ENCODE measurements at places on chromosomes 2 and 18. TPM values are rescaled to one million over a fixed set of nuclear protein-coding genes. Genes with fewer than 3 reads are reported as not detected.

- no peak for DNase-seq
These were observed 25.7 kb upstream of the IL1R1 start for GRCh38 chr2:102116630-102117471.

GRCh38 chr2:152861349-152861942 is 143.0 kb downstream of the ARL6IP6 start:
- no peak for DNase-seq

The WNT10A gene
- total RNA-seq, result 0.27 TPM

DNA sequence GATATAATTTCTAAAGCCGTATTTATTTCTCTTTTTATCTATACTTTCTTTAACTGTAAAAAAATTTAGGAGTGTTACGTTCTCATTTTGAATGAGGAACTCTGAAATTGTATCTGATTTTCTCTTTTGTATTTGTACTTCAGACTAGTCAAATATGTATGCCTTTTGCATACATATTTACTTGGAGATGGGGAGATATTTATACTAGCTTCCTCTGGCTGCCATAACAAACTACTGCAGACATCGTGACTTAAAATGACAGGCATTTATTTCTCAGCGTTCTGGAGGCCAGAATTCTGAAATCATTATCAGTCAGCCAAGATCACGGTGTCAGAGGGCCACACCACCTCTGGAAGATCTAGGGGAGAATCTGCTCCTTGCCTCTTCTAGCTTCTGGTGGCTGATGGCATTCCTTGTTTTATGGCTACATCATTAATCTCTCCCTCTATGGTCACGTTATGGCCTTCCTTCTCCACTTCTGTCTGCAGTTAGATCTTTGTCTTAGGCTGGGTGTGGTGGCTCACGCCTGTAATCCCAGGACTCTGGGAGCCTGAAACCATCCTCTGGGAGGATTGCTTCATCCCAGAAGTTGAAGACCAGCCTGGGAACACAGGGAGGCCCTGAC is 8.2 kb downstream of the LCLAT1 start:
- DNase-seq, result no peak

DNA sequence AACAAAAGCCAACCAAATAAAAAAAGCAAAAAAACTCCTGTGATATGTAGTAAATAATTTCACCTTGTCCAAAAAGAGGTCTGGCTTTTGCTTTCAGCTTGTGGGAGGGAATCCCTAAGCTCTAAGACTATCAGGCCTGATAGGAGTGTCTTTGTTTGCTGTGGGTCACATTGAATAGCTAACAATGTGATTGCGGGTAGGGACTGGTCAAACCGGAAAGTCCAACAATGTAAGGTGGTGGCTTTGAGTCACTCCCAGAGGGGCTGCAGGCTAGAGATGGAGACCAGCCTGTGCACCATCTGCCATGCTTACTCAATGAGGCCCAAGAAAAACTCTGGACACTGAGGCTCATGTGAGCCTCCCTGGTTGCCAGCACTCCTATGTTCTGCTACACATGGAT is 192.9 kb downstream of the TFCP2L1 start:
- DNase-seq, result no peak

DNA sequence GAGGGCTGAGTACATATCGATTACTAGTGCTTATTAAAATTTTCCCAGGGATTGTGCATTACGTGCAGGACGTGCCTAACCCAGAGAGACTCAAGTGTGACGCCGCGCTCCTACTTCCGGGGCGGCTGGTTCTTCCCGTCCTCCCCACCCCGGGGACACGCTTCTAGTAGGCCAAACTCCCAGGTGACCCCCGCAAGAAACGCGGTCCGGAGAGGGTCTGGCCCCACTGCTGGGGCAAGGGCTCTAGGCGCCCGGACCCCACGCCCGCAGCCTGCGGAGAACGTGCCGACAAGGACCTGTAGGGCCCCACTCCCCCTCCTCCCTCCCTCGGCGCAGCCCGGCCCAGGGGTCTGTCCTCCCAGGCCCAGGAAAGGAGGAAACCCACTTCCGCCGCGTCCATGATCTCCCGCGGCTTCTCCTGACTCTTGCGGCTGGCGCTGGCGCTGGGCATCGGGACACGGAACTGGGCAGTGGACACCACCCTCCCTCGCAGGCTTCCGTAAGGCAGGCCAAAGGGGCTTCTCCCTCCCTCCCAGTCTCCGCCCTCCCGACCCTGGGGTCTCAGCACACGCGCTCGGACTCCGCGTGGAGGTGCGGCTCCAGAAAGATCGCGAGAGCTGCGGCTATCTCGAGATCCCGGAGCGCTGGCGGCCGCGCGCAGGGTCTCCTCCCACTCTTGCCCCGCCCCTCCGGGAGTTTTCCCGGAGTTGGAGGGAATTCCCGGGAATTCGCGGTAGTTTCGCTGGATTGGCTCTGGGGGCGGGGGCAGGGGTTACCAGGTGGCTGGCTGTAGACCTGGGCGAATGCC is at the start of gene DARS1:
DARS1 (minus strand) TSS at position 609 of the 808 bp plus-strand sequence; CDS start at position 451, 158 bp downstream.
- peak; percentile 95 for DNase-seq

- DNase-seq, result no peak
These were observed 17.4 kb downstream of the TPGS2 start for GRCh38 chr18:36811430-36811829.

The SERPINB12 gene
- total RNA-seq, result not detected

GRCh38 chr2:207008105-207008990 is 69.0 kb downstream of the CPO start:
- no peak for DNase-seq

GRCh38 chr2:15947431-15947830 is 7.1 kb downstream of the MYCN start:
- DNase-seq, result no peak

GRCh38 chr2:88659538-88659915 is 31.9 kb upstream of the RPIA start:
- peak; percentile 49 for DNase-seq

DNA sequence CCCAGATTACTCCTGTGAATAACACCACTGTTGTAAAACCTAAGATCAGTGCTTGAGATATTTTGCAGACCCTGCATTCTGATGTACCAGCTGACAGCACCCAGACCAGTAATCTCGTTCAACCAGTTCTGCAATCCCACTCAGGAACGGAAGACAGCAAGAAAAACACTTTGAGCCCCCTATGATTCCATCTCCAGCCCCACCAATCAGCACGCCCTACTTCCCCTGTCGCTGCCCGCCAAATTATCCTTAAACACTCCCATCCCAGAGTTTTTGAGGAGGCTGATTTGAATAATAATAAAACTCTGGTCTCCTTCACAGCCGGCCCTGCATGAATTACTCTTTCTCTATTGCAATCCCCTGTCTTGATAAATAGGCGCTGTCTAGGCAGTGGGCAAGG is 173.9 kb upstream of the CDH2 start:
- no peak for DNase-seq

- no peak for DNase-seq
These were observed 667.2 kb downstream of the ZEB2 start for GRCh38 chr2:143852759-143853158.

The KLHL41 gene
- not detected for total RNA-seq

The DNAJC5G gene
- not detected for total RNA-seq

The TXNDC2 gene
- total RNA-seq, result not detected

- no peak for DNase-seq
These were observed 7.2 kb downstream of the CDC42EP3 start for GRCh38 chr2:37664231-37664643.

DNA sequence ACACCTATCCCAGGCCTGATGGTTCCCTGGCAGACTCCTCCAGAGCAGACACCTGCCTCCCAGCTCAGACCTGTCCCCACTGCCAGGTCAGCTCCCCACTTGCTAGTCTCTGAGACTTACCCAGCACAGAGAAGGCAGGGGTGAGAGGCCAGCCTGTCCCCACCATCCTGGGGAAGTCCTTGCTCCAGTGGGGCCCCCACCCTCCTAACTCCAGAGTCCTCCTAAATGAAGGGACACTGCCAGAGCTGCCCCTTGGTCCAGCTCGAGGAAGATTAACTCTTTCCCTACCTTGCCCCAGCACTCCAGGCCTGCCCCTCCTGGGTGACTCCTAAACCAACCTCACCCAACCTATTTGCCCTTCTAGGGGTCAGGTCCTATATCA is 30.4 kb upstream of the TNS1 start:
- peak; percentile 19 for DNase-seq

The MROH2A gene
- total RNA-seq, result 1.6 TPM

GRCh38 chr2:108884619-108885018 is 98.0 kb downstream of the CCDC138 start:
- no peak for DNase-seq

- peak; percentile 87 for DNase-seq
These were observed 38.8 kb downstream of the PPP4R1 start for GRCh38 chr18:9575558-9575957.

DNA sequence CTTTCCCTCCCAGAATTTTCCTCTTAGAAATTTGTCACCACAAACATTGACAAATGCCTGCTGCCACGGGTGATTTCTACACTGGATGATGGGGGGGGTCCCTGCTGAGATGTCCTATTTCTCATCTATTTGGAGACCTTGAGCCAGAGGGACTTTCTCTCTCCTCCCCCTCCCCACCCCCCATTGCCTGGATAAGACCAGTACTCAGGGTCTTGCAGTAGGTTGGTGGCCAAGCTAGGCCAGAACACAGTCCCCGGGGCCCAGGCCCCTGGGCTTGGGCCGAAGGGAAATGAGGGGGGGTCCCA is 560 bp upstream of the DUSP2 start:
- DNase-seq, result no peak

GRCh38 chr2:104849618-104850141 is 4.2 kb upstream of the POU3F3 start:
- peak; percentile 31 for DNase-seq

GRCh38 chr2:54429811-54430551 is 26.1 kb upstream of the SPTBN1 start:
- DNase-seq, result no peak

The SLC38A11 gene
- total RNA-seq, result 3.2 TPM

DNA sequence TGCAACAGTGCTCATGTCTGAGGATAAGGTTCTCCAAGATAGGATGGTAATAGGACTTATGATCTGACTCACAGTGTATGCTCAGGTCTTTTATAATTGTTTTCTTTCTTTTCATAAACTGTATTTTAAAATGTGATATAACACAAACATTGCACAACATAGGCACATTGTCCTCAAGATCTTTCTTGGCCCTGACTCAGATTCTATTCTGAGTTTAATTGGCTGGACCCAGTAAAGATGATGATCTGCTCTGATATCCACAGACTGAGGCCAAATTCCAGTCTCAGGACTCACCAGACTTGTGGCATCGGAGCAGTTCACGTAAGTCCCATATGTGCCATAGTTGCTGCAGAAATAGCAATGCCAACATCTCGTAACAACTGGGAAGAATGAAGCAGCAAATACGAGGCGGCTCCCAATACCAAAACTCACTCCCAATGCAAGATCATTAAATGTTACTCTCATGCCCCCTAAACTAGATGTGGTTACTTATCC is 448.9 kb upstream of the SLC14A2 start:
- peak; percentile 69 for DNase-seq

The GPR39 gene
- total RNA-seq, result 37.0 TPM

The SPHKAP gene
- not detected for total RNA-seq

GRCh38 chr2:24024996-24025663 is 15.2 kb downstream of the MFSD2B start:
- no peak for DNase-seq

GRCh38 chr18:35623255-35623654 is 41.7 kb downstream of the GALNT1 start:
- DNase-seq, result no peak

GRCh38 chr2:19360966-19361321 is 2.5 kb upstream of the OSR1 start:
- no peak for DNase-seq

DNA sequence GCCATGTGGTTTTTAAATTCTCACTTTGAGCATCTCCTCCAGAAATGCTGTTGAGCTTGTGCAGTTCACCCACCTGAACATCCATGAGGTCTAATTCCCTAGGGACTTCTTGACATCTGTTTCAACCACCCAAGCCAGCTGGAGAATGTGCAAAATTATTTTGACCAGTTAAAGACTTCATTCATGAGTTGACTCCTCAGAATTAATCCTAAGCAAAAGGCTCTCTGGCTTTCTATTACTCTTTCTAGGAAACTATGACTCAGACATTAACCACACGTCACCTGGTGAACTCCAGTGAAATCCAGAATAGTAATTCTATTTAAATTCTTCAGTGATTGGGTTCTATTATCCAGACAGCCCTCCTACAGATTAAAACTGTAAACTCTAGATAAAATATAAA is 247.5 kb downstream of the NBAS start:
- no peak for DNase-seq

DNA sequence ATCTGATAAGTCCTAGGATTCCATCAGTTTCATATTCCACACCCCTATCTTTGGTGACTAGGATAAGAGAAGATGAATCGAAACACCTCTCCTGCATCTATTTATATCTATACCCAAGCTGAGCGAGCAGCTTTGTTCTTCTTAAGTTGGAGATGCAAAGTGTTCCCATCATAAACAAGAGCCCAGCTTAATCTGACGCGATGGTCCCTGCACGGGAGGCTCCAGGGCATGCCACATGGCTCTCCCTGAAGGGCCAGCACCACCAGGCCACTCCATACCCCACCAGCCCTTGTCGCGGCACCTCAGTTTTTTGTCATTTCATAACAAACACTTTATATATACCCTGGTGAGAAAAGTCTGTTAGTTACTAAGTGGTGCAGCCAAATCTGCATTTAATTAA is 255.3 kb downstream of the L3MBTL4 start:
- DNase-seq, result no peak

DNA sequence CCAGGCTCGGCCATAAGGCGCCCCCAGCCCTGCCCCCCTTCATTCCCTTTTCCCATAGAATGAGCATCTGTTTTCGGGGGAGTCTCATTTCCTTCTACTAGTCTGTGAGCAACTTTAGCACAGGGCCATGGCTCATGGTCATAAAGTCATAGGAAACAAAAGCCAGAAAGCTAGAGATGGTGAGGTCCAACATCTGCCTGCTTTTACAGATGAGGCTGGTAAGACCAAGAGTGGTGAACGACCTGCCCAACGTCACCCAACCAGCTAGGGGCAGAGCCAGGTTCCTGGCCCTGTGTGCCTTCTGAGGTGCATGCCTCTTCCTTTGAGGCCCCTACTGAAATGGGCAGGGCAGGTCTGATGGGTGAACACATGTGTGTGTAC is 212.7 kb downstream of the DYSF start:
- DNase-seq, result no peak

DNA sequence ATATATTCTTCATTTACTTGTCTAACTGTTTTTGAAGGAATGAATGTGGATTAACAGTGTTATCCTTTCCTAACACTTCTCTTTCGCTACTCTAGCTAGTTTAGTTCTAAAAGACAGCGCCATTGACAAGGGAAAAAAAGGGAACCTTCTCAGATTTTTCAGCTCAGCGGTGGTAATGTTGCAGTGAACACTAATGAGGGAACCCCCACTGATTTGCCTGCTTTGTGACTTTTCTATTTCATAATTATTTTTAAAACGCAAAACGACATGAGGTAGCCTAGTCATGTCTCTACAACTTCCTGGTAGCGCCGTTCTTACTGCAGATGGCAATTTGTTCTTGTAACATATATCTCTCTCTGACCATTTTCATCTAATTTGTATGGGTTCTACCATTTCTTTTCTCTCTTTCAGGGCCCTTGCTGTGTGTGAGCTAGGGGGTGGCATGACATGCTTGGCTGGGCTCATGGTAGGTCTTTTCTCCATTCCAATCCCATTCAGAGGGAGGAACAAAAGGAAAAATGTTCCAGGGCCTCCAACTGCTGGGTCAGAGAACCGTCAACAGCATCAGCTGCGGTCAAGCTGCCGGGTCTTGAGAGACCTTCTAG is 235.5 kb upstream of the SIX3 start:
- DNase-seq, result no peak

All from Peyer's patch (tissue), 4 donors.